Mucosa of gallbladder (tissue), 1 donor: ENCODE measurements at places on chromosomes 7 and 10. TPM values are rescaled to one million over a fixed set of nuclear protein-coding genes. Genes with fewer than 3 reads are reported as not detected.

The C10orf105 gene
- 0.06 TPM for total RNA-seq

The SLC16A12 gene
- 0.43 TPM for total RNA-seq

The MYPN gene
- not detected for total RNA-seq

The KLF14 gene
- not detected for total RNA-seq

The ANKRD22 gene
- total RNA-seq, result 11.6 TPM

The PNLIPRP1 gene
- total RNA-seq, result 2.1 TPM

The HOXA4 gene
- 2.3 TPM for total RNA-seq

The FAM24B gene
- 4.9 TPM for total RNA-seq

The FBXL13 gene
- total RNA-seq, result 2.5 TPM

The PHKG1 gene
- total RNA-seq, result 0.89 TPM

The DLD gene
- total RNA-seq, result 69.0 TPM

The LIPM gene
- not detected for total RNA-seq

The FOXP2 gene
- total RNA-seq, result 10.1 TPM

The HHEX gene
- 69.2 TPM for total RNA-seq

The HOXA13 gene
- 0.06 TPM for total RNA-seq

The INHBA gene
- total RNA-seq, result 17.9 TPM

The NMT2 gene
- total RNA-seq, result 23.3 TPM

The GPRIN2 gene
- total RNA-seq, result 14.8 TPM

The ITGB8 gene
- 66.5 TPM for total RNA-seq

The EBF3 gene
- total RNA-seq, result 1.8 TPM

The TSPAN13 gene
- 118 TPM for total RNA-seq

The OR9A4 gene
- not detected for total RNA-seq

The NAT16 gene
- not detected for total RNA-seq

The LRMDA gene
- 17.1 TPM for total RNA-seq

The KNDC1 gene
- 5.2 TPM for total RNA-seq

The VIPR2 gene
- 7.3 TPM for total RNA-seq

The ABCB1 gene
- 181 TPM for total RNA-seq

The PIK3CG gene
- 7.1 TPM for total RNA-seq

The LHFPL3 gene
- total RNA-seq, result not detected

The PDE1C gene
- 2.4 TPM for total RNA-seq

The CPEB3 gene
- 9.7 TPM for total RNA-seq

The ADAMTS14 gene
- 4.3 TPM for total RNA-seq

The TAS2R40 gene
- total RNA-seq, result not detected

The FAM25C gene
- not detected for total RNA-seq

The TMEM196 gene
- total RNA-seq, result not detected

The LRRC61 gene
- 11.7 TPM for total RNA-seq

The TRDMT1 gene
- total RNA-seq, result 6.0 TPM

The KAZALD1 gene
- total RNA-seq, result 3.8 TPM

The C10orf53 gene
- total RNA-seq, result not detected

The UTF1 gene
- not detected for total RNA-seq

The AIMP2 gene
- total RNA-seq, result 20.0 TPM
